ENCODE measurements at places on chromosomes 6 and 20.

GRCh38 chr6:15690510-15690909 is 27.7 kb upstream of the DTNBP1 start:
- DNase-seq, result no peak

DNA sequence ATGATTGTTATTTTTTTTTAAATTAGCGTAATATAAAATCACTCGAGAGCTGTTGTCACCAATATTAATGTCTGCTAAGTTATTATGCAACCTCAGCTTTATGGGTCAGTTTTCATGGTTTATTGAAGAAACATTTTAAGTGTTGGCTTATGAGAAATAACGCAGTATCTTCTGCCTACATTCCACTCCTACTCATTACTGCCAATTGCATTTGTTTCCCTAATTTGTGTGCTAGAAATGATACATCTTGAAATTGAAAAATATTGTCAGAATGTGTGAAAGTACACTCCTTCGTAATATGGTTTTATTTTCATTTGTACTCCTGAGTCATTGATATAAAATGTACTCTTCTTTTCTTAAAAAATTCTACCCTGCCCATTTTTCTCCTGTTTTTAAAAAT is 333.3 kb upstream of the HSF2 start:
- no peak for DNase-seq

DNA sequence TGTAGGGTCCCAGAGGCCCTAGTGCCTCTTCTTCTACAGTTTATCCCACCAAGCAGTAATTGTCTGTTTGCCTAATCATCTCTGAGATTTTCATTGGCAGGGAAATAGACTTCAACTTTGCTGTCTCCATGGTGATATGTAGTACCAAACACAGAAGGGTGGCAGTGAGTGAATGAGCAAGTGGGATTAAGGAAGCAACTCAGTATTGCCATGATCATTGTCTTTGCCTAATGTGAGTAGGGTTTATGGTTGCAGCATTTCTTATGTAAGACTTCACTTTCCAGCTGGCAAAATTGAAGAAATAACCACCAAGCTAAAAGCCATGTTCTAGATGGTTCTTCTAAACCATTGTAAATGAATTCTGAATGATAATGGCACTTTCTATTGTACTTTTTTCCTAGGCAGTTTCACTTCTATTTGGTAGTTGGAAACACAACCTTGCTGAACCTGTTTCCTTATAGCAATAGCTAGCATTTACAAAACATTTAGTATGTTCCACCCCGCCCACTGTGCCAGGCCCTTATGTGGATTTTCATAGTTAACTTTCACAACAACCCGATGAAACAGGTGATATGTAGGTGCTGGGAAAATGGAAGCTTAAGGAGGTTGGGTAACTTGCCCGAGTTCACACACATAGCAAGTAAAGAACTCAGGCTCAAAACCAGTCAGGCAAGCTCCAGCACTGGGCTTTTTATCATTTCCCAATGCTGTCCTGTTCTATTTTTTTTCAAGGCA is 32.0 kb downstream of the ZC2HC1B start:
- no peak for DNase-seq

GRCh38 chr20:56943946-56944945 is 315.1 kb downstream of the TFAP2C start:
- DNase-seq, result no peak

DNA sequence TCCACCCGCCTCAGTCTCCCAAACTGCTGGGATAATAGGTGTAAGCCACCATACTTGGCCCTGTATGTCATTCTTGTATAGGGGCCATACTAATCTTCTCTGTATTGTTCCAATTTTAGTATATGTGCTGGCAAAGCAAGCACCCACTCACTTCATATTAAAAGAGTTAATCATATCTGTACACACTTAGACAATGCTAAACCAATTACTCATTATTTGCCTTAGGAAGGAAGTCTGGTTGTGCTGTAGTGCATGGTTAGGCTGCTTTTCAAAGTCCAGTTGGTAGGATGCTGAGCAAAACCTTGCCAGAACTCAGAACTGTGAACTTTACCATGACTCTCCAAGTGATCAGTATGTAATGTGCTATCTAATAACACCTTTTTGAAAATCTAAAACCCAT is 88.6 kb downstream of the LIN28B start:
- DNase-seq, result no peak

GRCh38 chr6:24554474-24554873 is 59.7 kb downstream of the ALDH5A1 start:
- DNase-seq, result no peak

DNA sequence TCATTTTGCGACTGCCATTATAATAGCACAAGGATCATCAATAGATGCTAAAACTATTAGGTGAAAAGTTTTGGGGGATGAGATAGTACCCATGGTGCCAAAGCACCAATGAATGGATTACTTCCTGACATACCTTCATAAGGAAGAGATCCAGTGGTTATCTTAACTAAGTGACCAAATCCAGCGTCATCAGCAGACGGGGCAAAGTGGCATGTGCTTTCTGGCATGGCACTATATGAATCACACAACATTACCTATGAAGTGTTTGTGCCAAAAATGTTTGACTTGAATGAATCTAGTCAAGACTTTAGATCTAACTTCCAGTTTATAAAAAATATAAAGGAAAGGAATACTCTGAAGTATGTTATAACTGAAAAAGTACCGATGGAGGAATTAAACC is 10.8 kb downstream of the TRIM26 start:
- no peak for DNase-seq

- no peak for DNase-seq
These were observed 164.6 kb upstream of the FAM83B start for GRCh38 chr6:54681987-54682386.

DNA sequence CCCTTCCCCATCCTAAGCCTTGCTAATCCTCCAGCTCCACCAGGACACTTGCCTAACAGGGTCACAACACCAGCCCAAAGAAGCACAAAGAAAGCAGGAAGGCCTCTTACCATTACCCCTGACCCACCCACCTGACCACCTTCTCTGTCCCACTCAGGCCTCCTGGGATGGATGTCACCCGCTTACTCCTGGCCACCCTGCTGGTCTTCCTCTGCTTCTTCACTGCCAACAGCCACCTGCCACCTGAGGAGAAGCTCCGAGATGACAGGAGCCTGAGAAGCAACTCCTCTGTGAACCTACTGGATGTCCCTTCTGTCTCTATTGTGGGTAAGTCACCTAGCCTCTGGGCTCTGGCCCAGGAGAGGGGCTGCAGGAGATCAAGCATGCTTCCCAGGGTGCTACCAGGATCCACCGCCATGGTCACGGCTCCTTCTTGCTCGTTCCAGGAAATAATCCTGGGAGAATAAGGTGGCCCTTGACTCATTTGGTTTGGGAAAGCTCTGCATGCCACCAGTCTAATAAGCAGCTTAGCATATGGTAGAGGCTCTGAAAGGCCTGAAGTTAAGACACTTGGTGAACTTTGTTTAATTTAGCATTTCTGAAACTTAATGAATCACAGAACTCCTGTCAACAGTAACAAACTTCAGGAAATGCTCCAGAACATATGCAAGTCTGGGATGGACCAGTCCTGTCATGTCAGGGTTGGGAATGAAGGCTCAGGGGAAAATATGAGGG is 19.2 kb downstream of the ASIP start:
- DNase-seq, result no peak

GRCh38 chr6:1702580-1703051 is 92.9 kb downstream of the FOXC1 start:
- no peak for DNase-seq

- DNase-seq, result no peak
These were observed 44.8 kb upstream of the ENPP1 start for GRCh38 chr6:131762984-131763383.

- DNase-seq, result peak; percentile 64
These were observed 4.6 kb upstream of the TNFRSF6B start for GRCh38 chr20:63691711-63692435.

DNA sequence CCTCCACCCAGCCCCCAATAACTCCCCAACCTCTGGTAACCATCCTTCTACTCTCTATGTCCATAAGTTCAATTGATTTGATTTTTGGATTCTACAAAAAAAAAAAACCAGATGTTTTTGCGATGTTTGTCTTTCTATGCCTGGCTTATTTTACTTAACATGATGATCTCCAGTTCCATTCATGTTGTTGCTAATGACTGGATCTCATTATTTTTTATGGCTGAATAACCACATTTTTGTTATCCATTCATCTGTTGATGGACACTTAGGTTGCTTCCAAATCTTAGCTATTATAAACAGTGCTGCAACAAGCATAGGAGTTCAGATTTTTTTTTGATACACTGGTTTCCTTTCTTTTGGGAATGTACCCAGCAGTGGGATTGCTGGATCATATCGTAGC is 98.8 kb downstream of the LYRM2 start:
- DNase-seq, result no peak

GRCh38 chr6:11341867-11342266 is 109.4 kb upstream of the NEDD9 start:
- DNase-seq, result no peak

- DNase-seq, result no peak
These were observed 385.0 kb upstream of the SLC35B3 start for GRCh38 chr6:8820313-8820712.

DNA sequence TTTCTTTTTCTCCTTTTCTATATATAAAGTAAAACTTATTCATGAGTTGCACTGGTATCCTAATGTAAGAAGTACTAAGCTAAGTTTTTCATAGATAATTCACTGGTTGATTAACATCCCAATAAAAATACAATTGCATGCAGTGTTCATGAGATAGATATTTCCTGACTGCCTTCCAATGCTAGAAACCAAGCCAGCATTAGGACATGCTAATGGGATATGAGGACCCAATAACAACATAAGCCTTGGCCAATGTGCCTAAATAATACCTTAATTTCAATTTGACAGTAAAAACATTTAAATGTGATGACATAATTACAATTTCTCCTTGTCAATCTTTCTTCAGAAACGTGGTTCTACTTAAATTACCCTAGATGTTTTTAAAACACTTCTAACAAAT is 152.7 kb downstream of the RNGTT start:
- DNase-seq, result no peak

- no peak for DNase-seq
These were observed 102.6 kb upstream of the RPS6KA2 start for GRCh38 chr6:166729658-166730057.

- no peak for DNase-seq
These were observed 267.2 kb downstream of the ADGRG6 start for GRCh38 chr6:142568857-142569597.

DNA sequence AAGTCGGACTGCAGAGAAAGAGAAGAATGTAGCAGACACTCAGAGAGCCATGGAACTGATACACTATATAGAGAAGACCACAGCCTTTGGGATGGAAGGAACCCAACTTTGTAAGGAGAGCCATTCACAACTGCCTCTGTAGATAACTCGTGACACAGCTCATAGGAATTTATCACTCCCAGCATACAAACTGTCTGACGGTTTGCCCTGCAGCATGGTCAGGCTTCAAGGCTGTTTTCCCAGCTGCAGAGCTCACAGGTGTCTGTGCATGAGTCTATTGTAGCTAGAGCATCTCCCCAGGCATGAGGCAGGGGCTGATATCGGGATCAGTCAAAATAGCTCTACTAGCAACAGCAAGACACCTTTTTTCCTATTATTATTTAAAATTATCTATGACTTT is 130.5 kb upstream of the DTNBP1 start:
- no peak for DNase-seq

GRCh38 chr6:42066156-42066675 is 15.9 kb downstream of the TAF8 start:
- no peak for DNase-seq

DNA sequence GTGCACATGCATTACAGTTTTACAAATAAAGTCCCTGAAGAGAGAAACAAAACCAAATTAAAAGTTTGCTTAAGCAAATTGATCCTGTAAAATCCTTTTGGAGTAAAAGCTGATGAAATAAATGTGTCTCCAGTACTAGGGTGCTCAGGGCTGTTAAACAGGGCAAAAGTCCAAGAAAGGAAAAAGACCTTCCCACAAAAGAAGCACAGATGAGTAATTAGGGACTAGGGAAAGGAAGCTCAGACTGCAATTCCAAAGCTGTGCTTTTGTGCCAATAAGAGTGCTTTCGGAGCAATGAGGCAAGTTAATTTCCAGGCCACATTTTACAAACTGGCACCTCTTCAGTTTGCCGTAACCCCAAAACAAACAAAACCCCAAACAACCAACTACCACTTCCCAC is 10.4 kb upstream of the RNF182 start:
- DNase-seq, result no peak

DNA sequence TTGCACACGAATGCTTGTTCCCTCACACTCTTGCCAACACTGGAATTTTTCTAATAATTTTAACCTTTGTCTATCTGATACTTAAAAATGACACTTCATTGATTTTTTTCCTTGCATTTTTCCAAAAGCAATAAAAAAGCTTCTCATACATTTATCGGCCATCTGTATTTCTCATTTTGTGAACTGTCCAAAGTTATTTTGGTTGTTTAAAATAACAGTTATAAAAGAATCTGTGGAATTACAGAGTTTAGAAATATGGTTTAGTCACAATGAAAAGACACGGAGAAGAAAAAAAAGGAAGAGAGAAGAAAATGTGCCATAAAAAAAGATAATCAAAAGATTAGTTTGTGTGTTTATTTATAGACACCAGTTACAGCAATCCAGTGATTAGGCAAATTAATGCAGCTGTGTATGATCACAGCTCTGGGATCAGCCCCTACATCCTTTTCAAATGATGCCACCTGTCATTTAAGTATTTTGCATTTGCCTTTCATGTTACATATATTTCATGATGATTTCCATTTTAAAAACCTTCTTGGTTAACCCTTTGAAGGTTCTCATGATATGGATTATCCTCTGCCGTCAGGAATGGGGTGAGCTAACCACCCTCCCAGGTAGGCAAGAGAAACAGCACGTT is 171.7 kb downstream of the BACH2 start:
- no peak for DNase-seq

DNA sequence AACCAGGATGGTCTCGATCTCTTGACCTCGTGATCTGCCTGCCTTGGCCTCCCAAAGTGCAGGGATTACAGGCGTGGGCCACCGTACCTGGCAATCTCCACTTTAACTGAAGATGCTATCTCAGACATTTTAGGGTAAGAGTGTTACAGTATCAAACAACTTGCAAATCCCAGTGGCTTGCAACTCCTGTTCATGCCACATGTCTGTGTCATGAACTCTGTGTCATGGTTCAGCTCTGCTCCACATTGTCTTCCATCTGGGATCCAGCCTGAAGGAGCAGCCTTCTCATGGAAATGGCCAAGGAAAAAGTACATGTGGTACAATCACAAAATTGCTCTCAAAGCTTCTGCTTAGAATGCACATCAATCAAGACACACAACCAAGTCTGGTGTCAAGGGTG is 114.9 kb downstream of the MAP3K5 start:
- no peak for DNase-seq

Measured in 8988T (cell line).